Activated CD4-positive, alpha-beta T cell treated with anti-CD3 and anti-CD28 coated beads for 4 hours (primary cell): ENCODE measurements at places on chromosomes 4 and X.

- no peak for DNase-seq
Observed at GRCh38 chr4:27161191-27161590, 300.6 kb downstream of the STIM2 start.

- DNase-seq: no peak
Observed at GRCh38 chr4:105952591-105952990, 57.3 kb downstream of the NPNT start.

- no peak for DNase-seq
Observed at GRCh38 chr4:83180431-83180968, 66.0 kb upstream of the PLAC8 start.

DNA sequence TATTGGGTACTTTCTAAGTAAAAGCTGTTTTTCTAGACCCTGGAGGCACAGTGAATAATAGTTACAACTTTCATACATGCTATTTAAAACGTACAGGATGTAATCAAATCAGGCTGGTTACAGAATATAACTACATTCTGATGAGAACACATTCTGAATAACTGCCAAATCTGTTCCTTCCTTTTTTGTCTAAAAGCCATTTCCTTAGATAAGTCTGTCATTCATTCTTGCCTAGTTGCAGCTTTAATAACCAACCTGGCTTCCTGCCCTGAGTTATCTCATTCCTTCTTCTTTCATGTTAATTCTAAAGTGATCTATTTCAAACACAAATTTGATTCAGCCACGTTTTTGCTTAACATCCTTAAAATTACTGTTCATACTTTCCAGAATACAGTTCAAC, 189.7 kb upstream of the ITM2A start:
- no peak for DNase-seq

GRCh38 chr4:76990288-76991080, 40.9 kb downstream of the SEPTIN11 start:
- DNase-seq: no peak

- no peak for DNase-seq
Observed at GRCh38 chr4:3329887-3330286, 37.1 kb downstream of the RGS12 start.

- no peak for DNase-seq
Observed at GRCh38 chr4:2091990-2092668, 33.0 kb downstream of the NAT8L start.

GRCh38 chr4:148852092-148852699, 410.0 kb upstream of the NR3C2 start:
- DNase-seq: no peak
